ENCODE measurements at places on chromosomes 2 and 18. TPM values are rescaled to one million over a fixed set of nuclear protein-coding genes. Genes with fewer than 3 reads are reported as not detected.

DNA sequence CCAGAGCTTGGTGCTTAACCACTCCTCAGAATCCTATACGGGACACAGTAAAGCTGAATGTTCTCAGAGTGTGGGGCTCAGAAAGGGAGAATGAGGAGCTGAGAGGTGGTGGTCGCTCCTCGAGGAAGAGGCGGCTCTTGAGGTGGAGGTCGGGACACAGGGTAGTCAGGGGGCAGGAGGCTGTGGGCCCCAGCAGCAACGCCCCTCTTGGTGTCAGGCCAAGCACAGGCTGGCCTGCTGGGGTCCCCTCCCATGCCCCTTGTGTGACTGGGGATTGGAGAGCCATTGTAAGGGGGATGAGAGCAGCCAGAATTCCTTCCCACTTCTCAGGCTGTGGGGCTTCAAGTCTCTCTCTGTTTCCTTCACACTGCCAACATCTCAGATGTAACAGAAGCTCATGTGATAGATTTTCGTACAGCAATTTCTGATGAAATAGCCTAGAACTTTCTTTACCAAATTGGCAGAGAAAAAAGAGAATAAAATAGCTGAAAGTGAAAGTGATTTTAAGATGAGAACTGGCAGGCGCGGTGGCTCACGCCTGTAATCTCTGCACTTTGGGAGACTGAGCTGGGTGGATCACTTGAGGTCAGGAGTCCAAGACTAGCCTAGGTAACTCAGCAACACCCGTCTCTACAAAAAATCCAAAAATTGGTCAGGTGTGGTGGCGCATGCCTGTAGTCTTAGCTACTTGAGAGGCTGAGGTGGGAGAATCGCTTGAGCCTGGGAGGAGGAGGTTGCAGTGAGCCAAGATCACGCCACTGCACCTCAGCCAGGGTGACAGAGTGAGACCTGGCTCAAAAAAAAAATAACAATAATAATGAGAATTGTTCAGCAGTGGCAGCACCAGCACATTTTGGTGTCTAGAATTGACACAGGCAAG is 61.1 kb upstream of the RPL31 start:
- DNase-seq: peak; percentile 13
- peak overlapping the region; percentile 78 for H3K4me3 ChIP-seq
- H3K4me1 ChIP-seq: peaks cover 24% of the 10 kb centered on the region
- H3K27me3 ChIP-seq: no peaks in the 10 kb centered on the region
- H3K36me3 ChIP-seq: no peaks in the 10 kb centered on the region
- H3K27ac ChIP-seq: peak overlapping the region; percentile 85

DNA sequence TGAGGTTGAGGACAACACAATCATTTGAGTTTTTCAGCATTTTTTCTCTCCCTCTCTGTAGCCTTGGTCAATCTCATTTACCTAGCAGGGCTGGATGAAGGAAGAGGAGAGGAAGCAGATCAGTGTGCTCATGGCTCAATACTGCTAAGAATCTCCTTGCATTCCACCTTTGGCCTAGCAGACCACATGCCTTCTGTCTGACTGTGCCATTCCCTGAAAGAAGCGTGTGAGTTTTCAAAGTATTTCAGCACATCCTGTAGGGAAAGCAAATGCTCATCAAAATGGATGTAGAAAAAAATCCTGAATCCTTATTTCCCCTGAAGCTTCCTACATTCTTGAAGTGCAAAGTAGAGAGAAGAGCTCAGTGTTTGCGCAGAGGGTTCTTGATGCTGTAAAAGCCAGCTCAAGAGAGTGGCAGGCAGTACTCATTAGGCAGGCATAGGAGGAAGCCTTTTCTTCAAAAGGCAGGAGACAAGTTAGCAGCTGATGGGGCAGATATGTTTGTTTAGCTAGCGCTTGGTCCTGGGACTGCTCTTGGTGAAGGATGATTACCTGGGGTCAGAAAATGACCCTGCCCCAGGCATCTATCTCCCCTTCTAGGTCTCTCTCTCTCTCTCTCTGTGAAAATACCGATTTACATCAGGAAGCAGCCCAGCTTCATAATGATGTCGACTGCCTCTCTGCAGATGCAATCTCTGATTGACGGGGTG is 14.4 kb upstream of the PIK3C3 start:
- H3K4me1 ChIP-seq: no peaks in the 10 kb centered on the region
- no peak overlapping the region for H3K27ac ChIP-seq

- peaks cover 4% of the 10 kb centered on the region for H3K4me1 ChIP-seq
- H3K4me3 ChIP-seq: no peak overlapping the region
- peaks cover 5% of the 10 kb centered on the region for H3K36me3 ChIP-seq
- no peak overlapping the region for H3K27ac ChIP-seq
- H3K27me3 ChIP-seq: peaks cover 6% of the 10 kb centered on the region
Measured at GRCh38 chr2:157995117-157995516, 106.6 kb upstream of the UPP2 start.

DNA sequence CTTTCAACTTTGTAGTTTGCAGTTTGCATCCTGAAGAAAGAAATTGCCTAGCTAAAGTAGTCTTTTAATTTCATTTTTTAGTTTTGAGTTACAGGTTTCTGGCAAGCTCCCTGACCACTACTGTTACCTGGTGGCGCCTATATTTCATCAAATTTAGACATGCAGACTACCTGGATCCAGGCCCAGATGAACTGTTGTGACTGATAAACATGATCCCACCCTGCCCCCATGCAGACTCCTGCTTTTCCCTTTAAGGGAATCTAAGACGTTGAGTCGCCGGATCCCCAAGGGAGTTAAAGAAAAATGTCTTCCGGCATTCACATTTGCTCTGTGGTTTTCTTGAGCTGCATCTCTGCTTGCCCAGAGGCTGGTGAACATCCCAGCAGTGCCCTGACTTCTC is 22.2 kb downstream of the METAP1D start:
- no peak overlapping the region for H3K4me3 ChIP-seq
- no peaks in the 10 kb centered on the region for H3K27me3 ChIP-seq
- peaks cover 8% of the 10 kb centered on the region for H3K4me1 ChIP-seq
- no peaks in the 10 kb centered on the region for H3K36me3 ChIP-seq

- DNase-seq: no peak
- no peaks in the 10 kb centered on the region for H3K27me3 ChIP-seq
- no peak overlapping the region for H3K4me3 ChIP-seq
- H3K36me3 ChIP-seq: peaks cover 3% of the 10 kb centered on the region
Measured at GRCh38 chr2:112318515-112318914, 43.1 kb downstream of the ZC3H6 start.

DNA sequence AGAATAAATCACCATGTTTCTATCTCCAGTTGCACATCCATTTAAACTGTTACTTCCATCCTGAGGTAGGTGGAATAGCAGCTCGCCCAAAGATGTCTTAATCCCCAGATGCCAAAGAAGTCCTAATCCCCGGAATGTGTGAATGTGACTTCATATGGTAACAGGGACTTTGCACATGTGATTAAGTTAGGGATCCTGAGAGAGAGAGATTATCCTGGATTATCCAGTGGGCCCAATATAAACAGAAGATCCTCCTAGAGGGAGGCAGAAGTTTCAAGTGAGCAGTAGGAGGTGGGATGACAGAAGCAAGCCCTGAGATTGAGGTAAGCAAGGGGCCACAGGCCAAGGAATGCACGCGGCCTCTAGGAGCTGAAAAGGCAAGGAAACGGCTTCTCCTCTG is 19.8 kb downstream of the CREG2 start:
- peaks cover under 1% of the 10 kb centered on the region for H3K36me3 ChIP-seq
- H3K4me3 ChIP-seq: no peak overlapping the region
- H3K27ac ChIP-seq: no peak overlapping the region
- no peaks in the 10 kb centered on the region for H3K27me3 ChIP-seq
- no peak for DNase-seq

Gene PDCD1
- 15.7 TPM for total RNA-seq

Gene MEP1B
- not detected for total RNA-seq

Gene LIPG
- not detected for total RNA-seq

Gene OR6B2
- total RNA-seq: not detected

Gene ITGA4
- 47.3 TPM for total RNA-seq
